Fibroblast of skin of scalp (primary cell): ENCODE measurements at places on chromosomes 1 and 21.

- no peak for DNase-seq
These were observed 34.5 kb downstream of the NTNG1 start for GRCh38 chr1:107175102-107175909.

- peak; percentile 95 for DNase-seq
These were observed 29.1 kb downstream of the KNCN start for GRCh38 chr1:46522184-46522968.

- DNase-seq: no peak
These were observed 357.5 kb downstream of the PTPRU start for GRCh38 chr1:29593601-29594382.

- no peak for DNase-seq
These were observed 58.5 kb downstream of the FGGY start for GRCh38 chr1:59355361-59355760.

- no peak for DNase-seq
These were observed 35.6 kb downstream of the SOX13 start for GRCh38 chr1:204108312-204109141.

- DNase-seq: no peak
These were observed 89.8 kb downstream of the TRIM11 start for GRCh38 chr1:228316589-228317387.

DNA sequence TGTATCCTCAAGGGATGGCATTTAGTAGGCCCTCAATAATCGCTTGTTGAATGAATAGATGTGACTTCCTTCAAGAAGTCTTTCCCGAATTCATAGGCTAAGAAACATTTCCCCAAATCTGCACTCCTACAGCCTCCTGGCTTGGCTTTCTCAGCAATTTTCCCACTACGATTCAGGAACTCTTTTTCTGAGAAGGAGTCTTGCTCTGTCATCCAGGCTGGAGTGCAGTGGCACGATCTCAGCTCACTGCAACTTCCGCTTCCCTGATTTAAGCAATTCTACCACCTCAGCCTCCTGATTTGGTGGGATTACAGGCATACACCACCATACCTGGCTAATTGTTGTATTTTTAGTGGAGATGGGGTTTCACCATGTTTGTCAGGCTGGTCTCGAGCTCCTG, 37.9 kb upstream of the IFFO2 start:
- no peak for DNase-seq

GRCh38 chr1:86169625-86170024, 13.1 kb upstream of the COL24A1 start:
- peak; percentile 33 for DNase-seq

GRCh38 chr1:106960412-106960811, 96.1 kb upstream of the PRMT6 start:
- no peak for DNase-seq

- DNase-seq: no peak
These were observed 51.2 kb downstream of the TCP10L start for GRCh38 chr21:32534113-32534512.

- no peak for DNase-seq
These were observed 32.5 kb downstream of the XKR8 start for GRCh38 chr1:27992276-27992675.
